ENCODE measurements at places on chromosomes 4 and X.

DNA sequence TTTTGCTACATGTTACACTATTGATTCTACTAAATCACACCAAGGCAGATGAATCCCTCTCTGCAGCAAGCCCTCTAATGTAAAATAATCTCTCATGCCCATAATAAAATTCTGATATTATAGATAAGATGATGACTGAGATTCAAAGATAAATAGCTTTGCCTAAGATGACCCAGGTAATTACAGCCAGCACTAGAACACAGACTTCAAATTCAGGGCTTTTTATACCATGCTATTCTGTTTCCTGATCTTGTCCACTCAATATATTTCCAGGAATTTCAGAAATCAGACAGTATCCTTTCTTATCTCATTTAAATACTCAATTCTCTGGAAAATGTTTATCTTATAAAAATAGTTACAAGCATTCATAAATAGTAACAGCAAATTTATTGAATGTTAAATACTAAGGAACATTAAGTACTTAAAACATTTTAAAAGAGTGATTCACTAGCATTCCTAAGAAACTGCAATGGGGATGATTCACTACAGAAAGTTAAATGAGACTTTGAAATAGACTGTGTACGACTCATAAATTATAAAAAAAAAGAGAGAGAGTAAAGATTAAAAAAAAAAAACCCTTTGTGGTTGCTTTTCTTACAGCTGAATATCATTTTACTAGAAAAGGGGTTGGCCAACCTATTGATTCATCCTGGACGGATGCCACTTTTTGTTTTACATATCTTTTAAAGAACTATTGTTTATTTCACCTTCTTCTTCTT lies 45.8 kb upstream of the IL21 start:
- peak; percentile 60 for DNase-seq

GRCh38 chr4:118280501-118281218 lies 72.1 kb downstream of the PRSS12 start:
- peak; percentile 54 for DNase-seq

GRCh38 chrX:93932471-93933220 lies 258.6 kb downstream of the FAM133A start:
- DNase-seq = no peak

GRCh38 chr4:165621983-165622382 lies 243.2 kb downstream of the CPE start:
- no peak for DNase-seq
